ENCODE measurements at places on chromosomes 2 and 18.

GRCh38 chr18:74819433-74820059, 221.9 kb downstream of the ZNF407 start:
- DNase-seq, result no peak

DNA sequence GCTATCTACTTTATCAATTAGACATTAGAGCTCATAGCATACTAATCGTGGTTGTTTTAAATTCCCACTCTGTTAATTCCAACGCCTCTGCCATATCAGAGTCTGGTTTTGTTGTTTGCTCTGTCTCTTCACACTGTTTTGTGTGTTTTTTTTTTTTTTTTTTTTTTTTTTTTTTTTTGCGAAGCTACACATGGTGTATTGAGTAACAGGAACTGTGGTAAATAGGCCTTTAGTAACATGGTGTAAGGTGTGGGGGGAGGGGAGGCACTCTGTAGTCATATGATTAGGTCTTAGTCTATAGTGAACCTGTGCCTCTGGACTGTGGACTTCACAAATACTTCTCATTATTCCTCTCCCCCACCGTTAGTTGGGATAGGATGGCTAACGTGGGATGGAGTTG, 370.7 kb upstream of the RAB12 start:
- peak; percentile 56 for DNase-seq

GRCh38 chr2:205129531-205129930, 552.8 kb upstream of the NRP2 start:
- DNase-seq, result no peak

DNA sequence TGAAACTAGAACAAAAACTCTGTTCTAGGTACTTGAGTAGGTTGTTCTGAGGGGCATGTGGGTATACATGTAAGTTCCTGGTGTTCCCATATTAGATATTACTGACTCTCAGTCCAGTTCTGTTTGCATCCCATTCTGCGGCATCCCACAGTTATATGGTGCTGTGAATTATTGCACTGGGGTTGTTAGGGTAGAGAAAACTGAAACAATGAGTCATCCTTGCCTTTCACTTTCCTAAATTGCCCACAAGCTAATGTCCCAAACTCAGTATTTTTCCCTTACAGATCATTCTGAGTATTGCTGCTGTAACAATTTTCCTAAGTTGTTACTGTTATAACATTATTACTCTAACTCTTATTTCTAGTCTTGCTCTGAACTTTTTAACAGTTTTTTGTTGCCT, 3.0 kb downstream of the WDR75 start:
- peak; percentile 27 for DNase-seq

GRCh38 chr18:13456736-13457271, 238.2 kb downstream of the LDLRAD4 start:
- DNase-seq, result no peak

DNA sequence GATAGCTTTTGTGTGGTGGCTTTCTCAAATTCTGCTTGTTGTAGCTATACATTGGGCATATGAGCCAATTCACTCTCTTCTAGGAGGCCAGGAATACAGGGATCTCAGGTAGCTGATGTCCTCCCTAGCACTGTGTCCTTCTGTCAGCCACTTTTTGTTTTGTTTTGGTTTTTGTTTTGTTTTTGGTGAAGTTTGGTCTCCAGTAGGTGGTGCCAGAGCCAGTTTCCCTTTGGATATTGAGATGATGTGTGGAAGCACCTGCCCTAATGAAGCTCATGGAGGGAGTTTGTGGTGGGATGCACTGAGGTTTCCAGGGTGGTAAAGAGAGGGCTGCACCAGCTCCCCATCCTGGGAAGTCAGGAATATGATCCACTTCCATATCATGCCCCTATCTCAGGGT, 100.5 kb upstream of the VWC2L start:
- no peak for DNase-seq

DNA sequence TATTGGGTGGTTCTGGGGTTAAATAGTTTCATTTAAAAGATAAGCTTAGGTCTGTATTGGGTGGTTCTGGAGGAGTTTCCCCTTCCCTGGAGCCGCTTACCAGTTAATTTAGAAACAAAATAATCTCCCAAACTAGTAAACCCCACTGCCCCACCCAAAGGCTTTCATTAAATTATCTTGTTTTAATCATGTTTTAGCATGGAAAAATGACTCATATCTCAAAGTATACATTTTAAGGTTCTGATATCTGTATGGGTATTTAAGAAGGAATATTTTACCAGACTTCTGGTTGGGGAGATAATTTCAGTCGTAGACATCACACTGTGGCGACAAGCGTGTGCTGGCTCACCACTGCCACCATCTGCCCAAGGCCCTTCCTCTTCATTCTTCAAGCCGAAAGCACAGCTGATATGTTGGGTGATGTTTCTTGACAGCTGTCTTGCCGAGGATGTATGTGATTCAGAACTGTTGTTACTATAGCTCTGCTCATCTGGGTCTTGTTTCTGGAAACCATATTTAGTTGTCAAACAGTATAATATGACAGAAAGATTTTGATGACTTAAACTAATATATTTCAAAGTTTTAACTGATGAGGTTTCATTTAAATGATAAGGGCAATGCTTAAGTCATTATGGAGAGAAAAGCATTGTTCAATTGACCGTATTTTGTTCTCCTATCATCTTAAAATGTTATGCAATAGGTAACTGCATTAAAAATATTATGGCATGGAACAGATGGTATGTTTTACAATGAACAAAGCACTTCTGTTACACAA, 5.1 kb downstream of the FIGLA start:
- DNase-seq, result peak; percentile 2

- no peak for DNase-seq
Measured at GRCh38 chr2:26584656-26585055, 56.5 kb downstream of the CIB4 start.

GRCh38 chr2:158366342-158366741, 90.2 kb downstream of the CCDC148 start:
- DNase-seq, result no peak

- no peak for DNase-seq
Measured at GRCh38 chr2:238915596-238915995, 67.7 kb downstream of the TWIST2 start.

GRCh38 chr2:241865957-241866789, 3.4 kb upstream of the RTP5 start:
- peak; percentile 32 for DNase-seq

DNA sequence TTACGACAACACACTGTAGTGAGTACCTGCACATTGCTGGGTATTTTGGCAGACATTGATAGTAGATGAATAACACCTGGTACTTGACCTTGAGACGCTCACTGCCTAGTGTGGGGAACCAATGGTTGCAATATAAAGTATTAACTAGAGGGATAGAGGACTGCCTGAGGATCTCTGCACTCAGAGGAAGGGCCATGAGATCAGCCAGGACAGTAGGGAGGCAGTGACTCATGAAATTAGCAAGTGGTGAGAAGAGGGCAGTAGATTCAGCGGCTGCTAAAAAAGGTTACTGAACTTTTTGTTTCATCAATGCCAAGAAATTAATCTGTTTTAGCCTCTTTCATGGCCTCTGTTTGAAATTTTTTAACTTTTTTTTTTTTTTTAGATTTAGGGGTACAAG, 250.8 kb upstream of the TCF4 start:
- peak; percentile 36 for DNase-seq

DNA sequence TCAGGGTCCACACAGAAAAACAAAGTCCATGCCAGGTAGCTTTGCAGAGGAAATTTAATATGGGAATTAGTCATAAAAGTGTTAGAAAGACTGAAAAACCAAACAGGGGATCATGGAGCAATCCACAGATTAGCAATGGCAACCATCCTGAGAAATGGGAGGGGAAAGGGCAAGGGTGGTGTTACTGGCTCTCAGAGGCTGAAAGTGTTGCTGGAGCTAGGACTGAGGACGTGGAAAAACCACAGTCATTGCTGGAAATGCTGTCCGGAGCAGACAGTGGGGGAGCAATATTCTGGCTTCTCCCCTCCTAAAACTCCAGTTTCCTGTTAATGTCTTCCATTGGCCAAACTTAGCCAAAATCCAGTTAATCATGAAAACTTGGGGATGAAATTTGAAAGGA, 172.4 kb downstream of the ZBTB7C start:
- DNase-seq, result no peak

DNA sequence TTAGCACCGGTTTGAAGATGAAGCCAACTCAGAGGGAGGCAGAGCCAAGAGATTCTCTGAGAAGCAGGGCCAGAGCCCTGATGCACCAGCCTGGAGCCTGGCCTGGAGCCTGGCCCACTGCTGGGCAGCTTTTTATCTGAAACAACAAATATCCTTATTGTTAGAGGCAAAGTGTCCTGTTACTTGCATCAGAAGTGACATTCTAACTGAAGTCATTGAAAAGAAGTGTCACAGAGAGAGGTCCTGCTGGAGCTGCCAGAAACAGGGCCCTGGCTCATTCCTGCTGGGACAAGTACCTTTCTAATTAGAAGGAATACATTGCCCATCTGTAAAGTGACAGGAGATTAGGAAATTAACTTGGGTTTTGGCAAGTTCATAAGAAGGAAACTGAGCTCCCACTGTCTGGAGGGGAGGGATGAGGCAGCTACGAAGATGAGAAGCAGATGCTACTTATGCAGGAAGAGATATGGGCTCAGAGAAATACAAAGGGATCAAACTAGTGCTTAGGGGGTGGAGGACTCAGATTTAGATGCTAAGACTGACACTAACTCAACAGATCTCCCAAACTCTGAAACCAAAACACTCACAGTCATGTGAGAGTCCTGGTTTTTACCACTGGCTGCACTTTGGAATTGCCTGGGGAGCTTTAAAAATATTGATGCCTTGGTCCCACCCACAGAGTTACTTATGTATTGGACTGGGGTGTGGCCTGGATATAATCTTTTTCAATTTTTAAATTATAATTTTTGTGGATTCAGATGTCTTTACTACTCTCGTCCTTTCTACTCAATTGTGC, 11.0 kb upstream of the HK2 start:
- no peak for DNase-seq

DNA sequence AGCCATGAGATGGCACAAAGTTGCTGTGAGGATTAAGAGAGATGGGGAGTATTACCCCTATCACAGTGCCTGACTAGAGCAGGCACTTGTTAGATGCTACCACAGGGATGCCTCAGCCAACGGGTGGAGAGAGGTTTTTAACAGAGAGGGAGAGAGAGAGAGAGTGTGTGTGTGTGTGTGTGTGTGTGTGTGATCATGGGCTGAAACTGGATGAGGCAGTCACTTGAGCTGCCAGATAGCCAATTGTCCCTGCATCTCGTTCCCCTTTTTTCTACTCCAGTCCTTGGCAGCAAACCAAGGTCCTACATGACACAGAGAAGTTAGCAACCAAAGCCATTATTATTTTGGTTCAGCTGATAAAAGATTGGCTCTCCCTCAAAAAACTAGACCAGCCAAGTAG, 3.0 kb downstream of the CD8A start:
- DNase-seq, result no peak

DNA sequence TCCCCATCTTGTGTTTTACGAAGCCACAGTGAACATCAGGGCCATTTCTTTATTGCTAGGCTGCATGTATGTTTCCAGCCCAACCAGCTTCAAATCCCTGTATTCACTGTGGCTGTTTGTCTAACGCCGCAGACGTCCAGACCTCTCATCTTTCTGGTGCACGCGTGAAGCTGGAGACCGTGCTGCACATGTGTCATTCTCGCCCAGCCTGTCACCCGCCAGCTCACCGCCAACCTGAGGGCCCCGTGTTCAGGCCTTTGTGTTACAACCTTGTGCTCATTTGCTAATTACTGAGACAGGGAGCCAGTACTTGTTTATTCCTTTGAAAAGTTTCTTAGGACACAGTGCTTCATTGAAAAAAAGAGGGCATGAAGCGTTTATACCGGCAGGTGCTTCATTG, 21.4 kb downstream of the SALL3 start:
- DNase-seq, result no peak

DNA sequence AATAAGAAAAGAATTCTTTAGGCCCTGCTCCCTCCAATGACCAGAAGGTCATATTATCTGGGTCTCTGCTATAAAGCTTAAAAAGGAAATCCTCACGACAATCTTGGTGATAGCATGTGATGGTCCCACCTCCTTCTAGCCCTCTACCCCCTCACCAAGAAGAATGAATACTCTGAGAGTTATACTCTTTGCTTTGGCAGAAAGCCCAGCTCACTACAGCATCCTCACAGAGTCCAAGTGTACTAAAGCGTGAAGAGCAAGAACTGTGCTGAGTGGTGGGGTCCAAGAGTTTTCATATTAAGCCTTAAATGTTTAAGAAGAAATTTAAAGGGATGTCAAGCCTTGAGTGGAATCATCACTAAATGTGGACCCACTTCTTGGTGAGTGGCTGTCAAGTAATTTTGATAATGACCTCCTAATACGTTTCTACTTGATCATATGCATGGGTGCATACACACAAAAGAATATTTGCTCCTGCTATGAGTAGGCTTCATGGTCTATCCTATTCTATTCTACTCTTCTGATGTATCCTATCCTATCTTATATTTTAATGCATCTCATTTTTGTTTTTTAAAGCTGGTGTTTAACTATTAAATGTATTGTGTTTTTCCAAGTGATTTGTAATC, 16.5 kb upstream of the SERPINB7 start:
- DNase-seq, result no peak

DNA sequence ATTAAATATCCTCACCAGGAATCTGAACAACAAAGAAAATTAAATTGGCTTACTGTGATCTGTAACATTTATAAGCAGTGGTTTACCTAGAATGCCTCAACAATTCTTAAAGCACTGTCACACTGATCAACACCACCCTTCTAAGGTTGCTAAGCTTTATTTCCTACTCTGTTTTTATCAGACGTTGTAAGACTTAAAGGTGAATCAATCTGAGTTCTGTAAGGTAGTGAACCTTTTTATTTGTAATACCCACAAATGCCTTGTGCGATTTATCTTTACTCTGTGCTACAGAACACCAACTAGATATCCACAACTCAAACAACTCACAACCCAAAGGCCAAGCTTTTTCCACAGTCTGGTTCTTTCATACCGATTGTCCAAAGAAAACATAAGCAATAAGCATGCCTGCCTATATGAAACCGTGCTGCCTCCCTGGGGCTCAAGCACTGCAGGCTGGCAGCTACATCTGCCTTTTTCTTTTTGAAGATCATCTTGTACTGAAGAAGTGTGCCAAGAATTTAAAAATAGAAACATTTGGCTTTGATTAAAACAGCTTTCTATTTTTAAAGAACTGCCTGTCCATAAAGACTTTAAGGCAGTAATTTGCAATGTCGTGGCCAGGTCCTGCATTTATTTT, 490.7 kb downstream of the NUP35 start:
- no peak for DNase-seq

GRCh38 chr18:68150961-68151360, 563.9 kb downstream of the TMX3 start:
- DNase-seq, result no peak
